ENCODE measurements at places on chromosomes 16 and 17.
A peak's percentile ranks its signal among the peaks of the same experiment; 100 is the strongest.

DNA sequence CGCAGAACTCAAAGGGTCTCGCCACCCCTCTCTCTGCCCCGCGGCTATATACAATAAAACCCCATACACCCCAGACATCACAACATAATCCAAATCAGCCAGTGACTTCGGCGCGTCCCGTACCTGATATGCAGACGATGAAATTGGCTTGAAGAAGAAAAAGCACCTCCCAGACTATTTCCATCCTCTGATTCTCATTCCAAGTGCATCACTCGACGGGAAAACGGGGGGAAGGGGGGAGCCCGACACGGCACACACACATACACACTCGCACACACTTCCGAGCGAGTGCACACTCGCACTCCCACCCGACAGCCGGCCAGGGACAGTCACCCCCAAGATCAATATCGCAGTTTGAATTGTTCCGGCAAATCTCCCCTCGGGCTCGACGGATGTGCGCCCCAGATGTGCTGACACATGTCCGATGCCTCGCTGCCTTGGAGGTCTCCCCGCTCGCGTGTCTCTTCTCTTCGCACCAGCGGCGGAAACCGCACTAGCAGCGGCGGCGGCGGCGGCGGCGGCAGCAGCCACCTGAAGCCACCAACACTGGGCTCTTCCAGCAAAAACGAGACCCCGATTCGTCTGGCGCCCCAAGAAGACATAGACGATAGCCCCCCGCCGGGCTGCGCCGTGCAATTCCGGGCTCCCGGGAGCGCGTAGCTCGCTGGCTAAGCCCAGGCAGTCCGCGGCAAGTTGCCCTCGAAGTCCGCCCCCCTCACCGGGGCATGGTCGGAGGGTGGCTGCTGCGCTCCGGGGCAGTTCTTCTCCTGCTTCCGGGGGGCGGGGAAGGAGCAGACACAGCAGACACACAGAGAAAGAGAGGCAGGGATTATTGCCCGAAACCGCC lies 688 bp downstream of the CA10 start:
- no peak for DNase-seq

DNA sequence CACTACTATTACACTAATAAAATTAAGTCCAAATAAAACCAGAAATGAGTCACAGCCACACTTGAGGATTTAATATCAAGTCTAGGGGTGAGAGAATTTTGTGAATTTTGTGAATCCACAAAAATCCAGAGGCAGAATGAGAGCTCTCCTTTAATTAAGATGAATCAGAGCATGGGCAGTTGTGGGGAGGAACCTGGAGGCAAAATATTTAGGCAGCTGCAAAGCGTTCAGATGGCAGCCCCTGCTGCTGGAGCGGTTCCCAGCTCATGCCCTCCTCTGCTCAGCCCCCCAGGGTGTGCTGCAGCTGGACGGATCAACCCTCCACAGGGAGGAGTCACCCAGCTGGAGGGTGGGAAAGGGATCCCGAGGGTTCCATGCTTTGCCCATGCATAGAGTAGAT lies 43.4 kb upstream of the IRX6 start:
- DNase-seq, result no peak

- no peak for DNase-seq
These were observed 7.0 kb upstream of the KATNB1 start for GRCh38 chr16:57728336-57729181.

GRCh38 chr17:62668091-62668804 lies 40.8 kb downstream of the MRC2 start:
- DNase-seq, result no peak

GRCh38 chr17:41325126-41325525 lies 9.6 kb upstream of the KRTAP17-1 start:
- DNase-seq, result no peak

DNA sequence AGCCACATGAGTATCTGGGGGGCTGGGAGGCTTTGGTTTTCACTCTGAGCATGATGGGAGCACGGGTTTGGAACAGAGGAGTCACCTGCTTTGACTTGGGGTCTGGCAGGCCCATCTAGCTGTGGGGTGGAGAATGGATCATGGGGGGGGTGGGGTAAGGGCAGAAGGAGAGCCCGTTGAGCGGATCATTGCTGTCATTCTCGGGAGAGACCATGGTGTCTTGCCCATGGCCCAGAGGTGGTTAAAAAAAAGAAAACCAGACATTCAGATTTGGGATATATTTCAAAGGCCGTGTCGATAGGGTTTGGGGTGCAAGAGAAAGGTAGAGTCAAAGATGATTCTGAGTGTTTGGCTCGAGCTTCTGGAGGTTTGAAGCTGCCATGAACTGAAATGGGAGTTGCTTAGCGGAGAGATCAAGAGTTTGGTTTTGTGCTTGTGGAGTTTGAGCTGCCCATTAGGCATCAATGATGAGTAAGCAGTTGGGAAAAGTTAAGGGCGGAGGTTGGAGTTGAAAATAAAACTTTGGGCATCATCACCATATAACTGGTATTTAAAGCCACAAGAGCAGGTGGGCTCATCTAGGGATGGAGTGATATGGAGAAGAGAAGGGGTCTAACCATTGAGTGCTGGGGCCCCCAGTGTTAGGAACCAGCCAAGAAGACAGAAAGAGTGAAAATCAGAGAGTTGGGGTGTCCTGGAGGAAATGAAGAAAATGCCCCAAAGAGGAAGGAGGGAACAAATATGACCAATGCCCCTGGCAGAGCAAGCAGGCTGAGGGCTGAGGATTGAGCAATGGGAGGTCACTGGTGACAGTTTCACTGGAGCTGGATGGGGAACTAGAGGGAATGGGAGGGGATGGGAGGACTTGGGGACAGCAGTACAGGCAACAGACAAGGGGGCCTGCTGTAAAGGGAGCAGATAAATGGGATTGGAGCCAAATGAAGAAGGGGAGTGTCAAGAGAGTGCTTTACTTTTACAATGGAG lies 1.9 kb downstream of the NOD2 start:
- DNase-seq, result no peak

GRCh38 chr17:20278805-20279204 lies 188.5 kb downstream of the LGALS9B start:
- DNase-seq, result no peak

DNA sequence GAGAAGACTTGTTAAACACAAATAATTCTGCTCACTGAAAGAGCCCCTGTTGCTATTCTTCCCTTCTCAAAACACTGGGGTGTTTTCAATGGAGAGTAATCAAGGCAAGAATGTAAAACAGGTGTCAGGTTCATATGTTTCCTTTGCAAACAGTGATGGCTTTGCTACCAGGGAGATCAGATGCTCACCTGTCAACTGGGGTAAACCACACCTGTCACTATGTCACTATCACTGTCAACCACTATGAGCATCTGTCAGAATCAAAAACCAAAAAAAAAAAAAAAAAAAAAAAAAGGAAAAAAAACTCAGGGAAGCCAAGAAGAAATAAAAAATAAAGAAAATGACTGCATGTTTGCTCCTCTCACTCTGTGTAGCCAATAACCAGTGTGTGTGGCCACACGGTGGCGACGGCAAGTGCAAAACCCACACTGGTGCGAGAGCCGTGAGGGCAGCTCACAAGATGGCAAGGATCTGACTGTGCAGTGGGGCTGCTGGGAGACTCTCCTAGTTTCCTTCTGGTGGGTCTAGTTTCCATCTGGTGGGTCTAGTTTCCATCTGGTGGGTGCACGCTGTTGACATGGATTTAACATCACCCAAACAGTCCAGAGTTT lies 22.7 kb downstream of the USP22 start:
- peak; percentile 44 for DNase-seq

DNA sequence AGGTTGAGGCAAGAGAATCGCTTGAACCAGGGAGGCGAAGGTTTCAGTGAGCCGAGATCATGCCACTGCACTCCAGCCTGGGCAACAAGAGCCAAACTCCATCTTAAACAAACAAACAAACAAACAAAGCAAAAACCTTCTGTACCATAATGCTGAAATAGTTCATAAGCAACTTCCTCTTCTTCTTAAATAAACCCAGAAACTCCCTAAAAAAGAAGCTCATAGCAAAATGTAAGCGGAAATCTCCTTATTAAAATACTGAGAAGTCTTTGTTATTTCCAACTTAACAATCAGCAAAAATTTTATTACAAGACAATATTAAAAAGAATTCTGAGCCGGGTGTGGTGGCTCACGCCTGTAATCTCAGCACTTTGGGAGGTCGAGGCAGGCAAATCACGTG lies 82.8 kb downstream of the FBXL20 start:
- no peak for DNase-seq

DNA sequence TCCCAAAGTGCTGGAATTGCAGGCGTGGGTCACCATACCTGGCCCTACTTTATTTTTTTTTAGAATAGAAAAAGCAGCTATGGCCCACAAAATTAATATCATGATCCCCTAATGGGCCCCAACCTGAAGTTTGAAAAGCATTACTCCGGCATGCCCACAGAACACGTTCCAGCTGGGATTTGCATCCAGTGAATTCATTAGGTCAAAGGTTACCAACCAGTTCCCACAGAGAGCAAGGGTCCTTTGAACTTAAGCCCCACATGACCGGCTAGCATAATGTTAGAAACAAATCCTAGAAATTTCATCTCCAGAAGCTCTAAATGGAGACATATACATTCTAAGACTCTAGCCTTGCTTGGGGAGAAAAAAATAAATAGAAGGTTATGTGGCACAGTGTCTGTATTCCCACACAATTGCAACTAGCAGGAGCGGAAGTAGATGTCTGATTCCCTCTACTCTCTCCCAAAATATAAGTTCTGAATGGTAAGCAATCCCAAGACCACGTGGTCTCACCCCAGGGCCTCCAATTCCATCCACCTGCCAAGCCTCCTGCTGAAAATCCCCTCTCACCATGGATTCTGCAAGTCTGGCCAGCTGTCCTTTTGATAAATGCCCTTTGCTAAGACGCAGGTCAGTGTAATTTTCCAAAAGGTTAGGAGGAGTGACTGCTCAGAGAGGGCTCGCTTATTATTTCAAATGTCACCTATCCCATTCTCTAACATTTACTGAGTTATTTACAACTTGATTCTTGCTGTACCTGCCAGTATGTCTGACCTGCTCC lies 395.8 kb downstream of the NPIPA8 start:
- DNase-seq, result no peak

GRCh38 chr16:22924492-22924891 lies 110.5 kb downstream of the HS3ST2 start:
- DNase-seq, result no peak

- DNase-seq, result no peak
These were observed 26.3 kb upstream of the MGAT5B start for GRCh38 chr17:76841776-76842405.

- DNase-seq, result no peak
These were observed 8.6 kb upstream of the DUSP14 start for GRCh38 chr17:37481001-37481665.

DNA sequence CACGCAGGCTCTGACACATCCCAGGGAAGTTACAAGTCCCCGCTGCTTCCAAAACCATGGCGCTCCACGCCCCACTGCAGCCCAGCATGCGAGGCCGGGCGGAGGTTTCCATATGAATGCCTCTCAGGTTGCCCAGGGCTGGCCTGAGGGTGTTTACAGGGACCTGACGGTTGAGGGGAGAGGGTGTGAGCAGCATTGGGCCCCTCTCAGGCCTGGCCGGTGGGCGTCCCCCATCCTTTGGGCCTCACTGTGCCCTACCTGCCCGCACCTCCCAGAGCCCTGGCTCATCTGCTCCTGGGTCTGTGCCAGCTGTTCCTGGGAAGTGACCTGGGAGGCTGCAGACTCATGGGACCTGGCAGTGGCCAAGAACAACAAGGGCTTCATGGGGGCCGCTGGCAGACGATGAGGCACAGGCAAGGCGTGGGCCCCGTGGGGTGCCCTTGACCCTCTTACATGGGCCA lies 173.5 kb downstream of the C16orf95 start:
- no peak for DNase-seq

DNA sequence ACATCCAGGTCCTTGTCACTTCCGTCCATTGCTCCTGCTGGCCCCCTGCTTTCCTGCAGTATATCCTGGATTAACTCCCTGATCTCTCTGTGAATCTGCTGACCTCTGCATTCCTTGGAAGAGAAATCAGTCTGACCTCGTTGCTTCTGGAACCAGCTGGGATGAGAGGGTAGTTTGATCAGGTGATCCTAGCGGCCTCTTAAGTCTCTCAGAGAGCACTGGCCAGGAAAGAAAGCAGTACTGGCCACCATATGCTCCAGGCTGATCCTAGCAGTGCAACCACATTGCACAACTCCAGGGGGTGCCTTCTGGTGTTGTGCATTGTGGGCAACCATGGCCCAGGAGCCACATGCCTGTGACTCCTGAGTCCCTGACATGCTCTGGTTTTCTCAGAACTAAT lies 79.2 kb downstream of the ARHGAP23 start:
- DNase-seq, result no peak

GRCh38 chr17:77779711-77780539 lies 178.6 kb upstream of the TNRC6C start:
- DNase-seq, result no peak

DNA sequence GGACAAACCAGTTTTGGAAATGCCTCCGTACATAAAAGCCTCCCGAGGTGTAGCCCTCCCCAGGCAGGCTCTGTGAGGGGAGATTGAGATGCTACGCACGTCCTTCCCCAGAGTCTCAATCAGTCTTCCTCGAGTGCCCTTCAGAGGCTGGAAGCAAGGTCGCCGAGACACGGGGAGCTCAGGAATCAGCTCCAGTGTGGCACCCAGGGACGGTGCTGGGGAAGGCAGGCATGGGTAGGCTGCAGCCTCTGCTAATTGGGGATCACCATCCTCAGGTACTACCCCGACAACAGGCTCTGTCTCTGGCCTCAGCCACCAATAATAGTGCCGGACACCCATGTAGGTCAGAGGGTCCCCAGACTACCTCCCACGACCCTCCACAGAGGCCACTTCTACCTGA lies 28.1 kb upstream of the GSG1L start:
- no peak for DNase-seq

DNA sequence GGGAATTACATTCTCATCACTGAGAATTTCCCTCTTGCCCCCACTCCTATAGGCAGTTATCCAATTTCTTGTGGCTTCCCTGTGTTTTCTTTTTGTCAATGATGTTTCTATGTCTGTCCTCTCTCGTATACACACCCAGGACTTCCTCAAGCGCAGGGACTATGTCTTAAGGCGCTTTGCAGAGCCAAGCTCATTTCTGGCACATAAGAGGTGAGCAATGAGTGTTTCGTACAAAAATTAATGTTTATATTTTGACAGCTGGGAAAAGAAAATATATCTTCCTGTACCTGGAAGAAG lies 947 bp downstream of the DDX42 start:
- DNase-seq, result no peak

- DNase-seq, result no peak
These were observed 38.7 kb downstream of the LAT start for GRCh38 chr16:29023279-29024277.

- DNase-seq, result no peak
These were observed 1.9 kb downstream of the SLC13A2 start for GRCh38 chr17:28475151-28475900.

GRCh38 chr16:3654249-3654991 lies at the start of gene DNASE1:
Gene DNASE1 (plus strand): TSS chr16:3654691. CDS start chr16:3655374, 683 bp downstream.
- no peak for DNase-seq

DNA sequence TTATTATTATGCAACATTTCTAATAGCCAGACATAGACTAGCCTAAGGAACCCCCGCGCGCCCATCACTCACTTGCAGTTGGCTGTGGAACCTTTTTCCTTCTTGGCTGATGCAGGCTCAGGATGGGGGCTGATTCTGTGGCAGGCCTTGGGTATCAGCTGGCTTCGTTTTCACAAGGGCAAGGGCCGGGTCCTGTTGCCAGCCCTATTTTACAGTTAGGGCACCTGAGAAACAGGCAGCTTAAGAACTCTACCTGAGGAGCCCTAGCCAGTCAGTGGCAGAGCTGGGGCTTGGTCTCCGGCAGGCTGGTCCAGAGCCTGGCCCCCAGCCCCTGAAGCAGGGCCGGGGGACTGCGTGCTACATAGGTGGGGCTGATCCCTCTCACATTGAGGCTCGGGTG lies 28.7 kb downstream of the ADGRG5 start:
- no peak for DNase-seq

- DNase-seq, result no peak
These were observed 183.0 kb downstream of the PHKB start for GRCh38 chr16:47644166-47644565.

GRCh38 chr17:50093807-50094206 lies 1.3 kb upstream of the PDK2 start:
- DNase-seq, result no peak
